ENCODE measurements at places on chromosomes 1 and 21. TPM values are rescaled to one million over a fixed set of nuclear protein-coding genes. Genes with fewer than 3 reads are reported as not detected.

Gene SERPINC1
- total RNA-seq: not detected

GRCh38 chr1:54814571-54814970 is 13.4 kb upstream of the TTC22 start:
- no peak for DNase-seq

Gene NENF
- 21.2 TPM for total RNA-seq

Gene LAMC1
- total RNA-seq: 29.3 TPM

GRCh38 chr1:2583331-2583791 is 3.2 kb upstream of the PRXL2B start:
- no peak for DNase-seq

DNA sequence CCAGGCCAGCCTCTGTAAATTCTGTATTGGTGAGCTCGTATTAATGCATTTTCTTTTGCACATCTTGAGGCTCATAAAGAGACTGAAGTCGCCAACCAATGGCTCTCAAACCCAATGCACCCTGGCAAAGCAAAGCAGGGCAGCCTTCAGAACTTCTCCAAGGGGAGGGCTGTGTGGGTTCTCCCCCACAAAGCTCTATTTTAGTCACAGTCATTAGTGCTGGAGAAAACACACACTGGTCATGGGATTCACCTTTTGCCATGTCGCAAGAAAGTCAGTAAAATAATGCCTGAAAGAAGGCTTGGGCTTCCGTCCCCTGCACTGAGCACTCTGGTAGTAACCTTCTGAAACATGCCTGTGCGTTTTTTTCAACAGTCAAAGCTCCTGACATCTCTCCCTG is 26.3 kb upstream of the ATF3 start:
- no peak for DNase-seq

DNA sequence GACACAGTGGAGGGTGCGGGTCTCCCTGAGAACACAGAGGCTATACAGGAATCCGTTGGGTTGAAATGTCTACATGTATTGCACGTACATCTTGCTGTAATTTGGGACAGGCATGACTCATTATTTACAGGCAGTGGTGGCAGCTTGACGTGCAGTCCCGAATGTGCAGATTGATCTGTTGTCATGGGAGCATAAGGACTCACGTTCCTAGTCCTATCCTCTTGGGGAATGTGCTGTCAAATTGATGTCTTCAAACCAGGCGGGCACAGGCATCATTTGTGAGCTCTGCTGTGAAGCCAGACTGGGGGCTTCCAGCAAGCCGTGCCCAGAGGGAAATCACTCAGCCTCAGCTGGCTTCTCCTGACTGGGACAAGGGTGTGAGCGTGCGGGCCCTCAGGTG is 40.5 kb downstream of the S100B start:
- peak; percentile 35 for DNase-seq

DNA sequence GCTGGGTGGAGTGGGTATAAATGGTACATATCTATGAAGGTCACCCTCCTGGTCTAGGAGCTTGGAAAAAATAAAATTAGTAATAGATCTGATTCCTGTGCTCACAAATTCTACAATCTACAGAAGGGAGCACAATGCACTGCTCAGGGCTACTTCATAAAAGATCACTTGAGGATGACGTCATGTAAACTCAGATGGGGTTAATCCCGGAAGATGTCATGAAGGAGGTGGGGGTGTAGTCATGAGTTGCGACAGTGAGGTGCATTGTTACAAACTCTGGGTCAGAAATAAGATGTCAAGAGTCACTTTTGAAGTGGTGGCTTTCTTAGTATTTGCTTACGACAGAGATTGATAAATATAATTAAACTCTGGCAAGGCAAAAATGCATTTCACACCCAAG is 68.2 kb downstream of the LHX9 start:
- no peak for DNase-seq

Gene LCE1D
- not detected for total RNA-seq

Gene CENPS
- total RNA-seq: 11.0 TPM

- no peak for DNase-seq
Observed at GRCh38 chr1:234246638-234247116, 126.6 kb upstream of the COA6 start.

DNA sequence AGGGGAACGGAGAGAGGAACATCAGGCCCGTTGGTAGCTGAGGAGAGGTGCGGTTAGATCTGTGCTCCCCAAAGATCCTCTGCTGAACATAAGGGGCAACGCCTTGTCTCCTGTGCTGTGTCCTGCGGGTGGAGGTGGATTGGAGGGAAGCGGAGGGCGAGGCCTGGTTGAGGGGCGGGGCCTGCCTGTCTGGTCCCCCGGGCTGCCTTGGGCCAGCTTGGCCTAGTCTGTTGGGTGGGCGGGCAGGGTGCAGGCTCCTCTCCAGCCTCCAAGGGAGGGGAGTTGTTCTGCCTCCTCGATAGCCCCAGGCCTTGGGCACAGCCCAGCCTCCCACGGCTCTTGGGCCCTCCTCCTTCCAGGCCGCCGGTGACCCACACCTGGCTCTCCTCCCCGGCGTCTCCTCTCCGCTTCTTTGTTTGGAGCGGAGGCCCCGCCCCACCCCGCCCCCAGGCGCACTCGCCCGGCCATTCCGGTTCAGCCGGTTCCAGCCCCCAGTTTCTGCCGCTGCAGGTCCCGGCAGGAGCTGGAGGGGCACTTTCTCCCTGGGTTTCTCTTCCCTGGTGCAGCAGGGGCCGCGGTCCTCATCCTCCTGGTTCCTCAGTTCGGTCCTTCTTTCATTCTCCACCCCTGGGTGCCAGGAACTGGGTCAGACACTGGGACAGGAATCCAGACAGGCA is 19.4 kb downstream of the PTPRF start:
- no peak for DNase-seq

Gene GBP3
- total RNA-seq: 0.82 TPM

Data from frontal cortex (tissue), 4 donors.